ENCODE measurements at places on chromosomes 4 and X. TPM values are rescaled to one million over a fixed set of nuclear protein-coding genes. Genes with fewer than 3 reads are reported as not detected.

Gene GRIA2
- not detected for total RNA-seq

GRCh38 chrX:123339221-123339905 lies 155.3 kb downstream of the GRIA3 start:
- DNase-seq: no peak

GRCh38 chrX:119775517-119776238 lies 15.8 kb downstream of the RPL39 start:
- DNase-seq: no peak

GRCh38 chr4:120730777-120731320 lies 191.7 kb downstream of the PRDM5 start:
- DNase-seq: no peak

Gene HELT
- total RNA-seq: not detected
